ENCODE measurements at places on chromosomes 7 and 10.
A peak's percentile ranks its signal among the peaks of the same experiment; 100 is the strongest.

GRCh38 chr7:786472-787255, 45.6 kb upstream of the SUN1 start:
- DNase-seq, result peak; percentile 70

GRCh38 chr7:153588586-153588985, 463.6 kb upstream of the DPP6 start:
- DNase-seq, result no peak

DNA sequence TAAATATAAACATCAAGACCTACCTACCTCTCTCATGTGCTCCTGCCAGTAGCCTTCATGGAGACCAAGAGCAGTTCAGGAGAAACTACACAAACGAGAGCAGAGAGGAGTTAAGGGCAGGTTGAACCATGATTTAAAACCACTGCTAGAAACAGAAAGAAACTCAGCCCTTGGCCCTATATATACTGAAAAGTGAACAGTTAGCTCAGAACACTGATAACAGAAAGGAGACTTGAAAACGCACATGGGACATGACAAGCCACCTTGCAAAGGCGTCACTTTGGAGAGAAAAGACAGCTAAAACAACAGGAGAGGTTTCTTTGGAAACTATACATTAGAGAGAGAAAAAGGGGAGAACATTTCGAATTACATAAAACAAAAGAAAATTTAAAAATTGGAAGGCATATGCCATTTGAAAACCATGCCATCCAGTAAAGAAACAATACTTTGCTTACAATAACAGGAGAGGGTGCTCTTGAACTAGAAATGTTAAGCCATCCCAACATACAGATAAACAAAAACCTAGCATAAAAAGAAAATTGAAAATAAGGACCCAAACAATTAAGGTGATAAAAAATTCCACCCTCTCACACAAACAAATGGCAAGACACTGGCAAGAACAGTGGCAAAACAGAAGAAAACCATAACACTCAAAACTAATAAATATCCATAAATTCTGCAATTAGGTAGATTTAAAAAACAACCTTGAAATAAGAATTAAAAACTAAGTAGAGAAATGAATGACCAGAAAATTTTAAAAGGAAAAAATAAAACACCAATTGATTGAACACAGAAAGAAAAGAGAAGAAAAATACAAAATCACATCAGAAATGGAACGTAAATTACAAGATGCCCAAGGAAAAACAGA, 232.7 kb downstream of the IMMP2L start:
- DNase-seq, result no peak

DNA sequence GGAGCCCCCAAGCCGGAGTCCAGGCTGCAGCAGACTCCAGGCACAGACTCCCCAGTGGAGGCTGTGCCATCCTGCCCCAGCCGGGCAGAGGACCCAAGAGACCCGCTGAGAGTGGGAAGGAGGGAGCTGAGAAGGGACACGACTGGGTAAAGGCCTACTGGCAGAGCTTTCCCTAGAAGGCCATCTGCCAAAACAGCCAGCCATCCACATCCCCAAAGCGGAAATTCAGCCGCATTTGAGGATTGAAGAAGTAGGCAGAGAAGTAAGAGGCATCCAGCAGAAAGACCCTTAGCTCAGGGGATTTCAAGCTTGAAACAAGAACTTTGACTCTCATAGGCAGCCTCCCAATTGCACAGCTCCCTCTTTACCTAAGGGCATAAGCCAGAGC, 857 bp downstream of the CPXM2 start:
- DNase-seq, result no peak

- DNase-seq, result no peak
These were observed 44.1 kb upstream of the DMTF1 start for GRCh38 chr7:87107949-87108776.

DNA sequence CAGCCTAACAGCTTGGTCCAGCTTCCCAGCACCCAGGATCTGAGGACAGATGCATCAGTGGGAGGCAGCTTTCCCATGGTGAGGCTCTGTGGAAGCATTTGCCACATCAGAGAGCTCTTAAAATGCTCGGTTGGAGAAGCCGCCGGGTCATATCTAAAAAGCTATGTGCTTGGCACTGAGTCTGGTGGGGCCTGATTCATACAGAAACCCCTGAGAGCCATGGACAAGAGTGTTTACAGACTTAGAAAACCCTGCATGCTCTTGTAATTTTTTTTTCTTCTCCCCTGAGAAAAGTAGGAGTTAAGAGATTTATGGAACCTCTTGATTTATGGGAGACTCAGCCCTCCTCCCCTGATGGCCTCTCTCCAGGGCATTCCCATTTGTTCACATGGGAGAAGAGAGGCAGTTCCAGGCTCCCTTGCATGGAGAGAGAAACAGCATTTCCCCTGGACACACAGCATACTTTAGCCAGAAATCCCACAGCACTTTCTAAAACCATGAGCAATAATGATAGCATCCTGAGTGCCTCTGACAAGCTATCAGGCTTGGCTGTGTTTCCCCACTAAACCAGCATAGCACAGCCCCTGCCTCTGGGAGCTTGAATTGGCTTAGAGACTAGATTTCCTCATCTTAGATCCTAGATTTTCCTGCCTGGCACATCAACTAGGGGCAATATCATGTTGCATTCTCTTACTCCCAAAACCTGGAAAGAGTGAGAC, 322.1 kb upstream of the AUTS2 start:
- no peak for DNase-seq

DNA sequence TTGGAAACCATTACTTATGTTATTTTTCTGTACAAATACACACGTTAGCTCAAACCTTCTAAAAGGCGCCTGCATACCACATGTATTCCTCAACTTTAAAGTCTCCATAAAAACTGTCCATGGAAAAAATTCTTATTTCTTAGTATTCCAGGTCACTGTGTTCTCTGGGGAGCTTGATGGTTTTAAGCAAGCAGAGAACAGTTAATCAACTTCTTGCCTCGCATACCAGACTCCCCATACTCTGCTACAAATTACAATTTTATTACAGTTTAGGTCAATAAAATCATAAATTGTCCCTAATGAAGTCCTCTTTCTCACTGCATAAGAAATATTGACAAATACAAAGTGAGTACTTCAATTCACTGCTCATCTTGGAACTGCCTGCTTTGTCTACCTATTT, 77.0 kb upstream of the GPR22 start:
- no peak for DNase-seq

- DNase-seq, result no peak
These were observed 27.3 kb upstream of the ARHGAP22 start for GRCh38 chr10:48632166-48632565.

DNA sequence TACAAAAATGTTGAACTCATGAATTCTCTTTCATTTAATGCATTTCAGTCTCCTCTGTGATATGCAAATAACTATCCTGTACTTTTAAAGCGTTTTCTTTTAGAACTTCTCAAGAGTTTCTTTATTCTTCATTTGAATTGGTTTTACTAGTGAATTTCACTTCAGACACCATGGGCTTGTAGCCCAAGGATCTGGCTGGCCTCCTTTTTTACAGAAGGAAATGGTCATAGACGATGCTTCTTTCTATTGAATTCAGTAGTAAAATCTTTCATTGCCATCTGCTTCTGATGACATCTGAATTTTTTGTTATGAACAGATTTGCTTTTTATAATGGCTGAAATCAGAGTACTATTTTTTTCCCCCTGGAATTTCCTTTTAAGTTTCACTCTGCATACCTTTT, 135.2 kb upstream of the ETV1 start:
- no peak for DNase-seq

DNA sequence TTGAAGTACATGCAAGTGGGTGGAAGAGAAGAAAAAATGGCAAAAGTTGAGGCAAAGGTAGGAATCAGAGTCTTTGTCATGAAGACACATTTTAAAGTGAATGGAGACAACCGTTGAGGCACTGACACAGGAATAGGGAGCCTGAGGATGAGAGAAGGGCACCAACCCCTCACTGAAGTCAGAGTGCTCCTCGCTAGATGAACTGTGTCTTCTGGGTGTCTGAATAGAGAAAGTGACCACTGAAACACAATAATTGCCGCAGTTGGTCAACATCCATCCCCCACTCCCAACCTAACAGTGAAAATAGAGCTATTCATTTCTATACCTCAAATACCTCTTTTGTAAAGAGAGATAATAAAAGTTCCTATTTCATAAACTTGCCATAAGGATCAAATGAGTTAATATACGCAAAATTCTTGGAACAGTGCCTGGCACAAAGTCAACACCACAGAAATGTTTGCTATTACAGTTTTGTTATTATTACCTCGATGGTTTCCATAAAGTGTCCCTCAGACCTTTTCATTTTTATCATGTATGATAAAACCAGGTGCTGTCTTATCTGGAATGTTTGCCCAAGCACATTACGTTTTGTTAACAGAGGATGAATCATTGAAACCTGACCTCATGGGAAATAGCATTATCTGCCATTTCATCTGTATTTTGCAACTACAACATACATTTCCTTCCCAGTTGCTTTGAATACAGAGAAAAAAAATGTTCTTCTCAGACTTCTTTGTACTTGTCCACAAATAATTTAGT, 61.8 kb upstream of the SP4 start:
- DNase-seq, result no peak

- peak; percentile 10 for DNase-seq
These were observed 28.6 kb downstream of the PPP3CB start for GRCh38 chr10:73467206-73467605.

DNA sequence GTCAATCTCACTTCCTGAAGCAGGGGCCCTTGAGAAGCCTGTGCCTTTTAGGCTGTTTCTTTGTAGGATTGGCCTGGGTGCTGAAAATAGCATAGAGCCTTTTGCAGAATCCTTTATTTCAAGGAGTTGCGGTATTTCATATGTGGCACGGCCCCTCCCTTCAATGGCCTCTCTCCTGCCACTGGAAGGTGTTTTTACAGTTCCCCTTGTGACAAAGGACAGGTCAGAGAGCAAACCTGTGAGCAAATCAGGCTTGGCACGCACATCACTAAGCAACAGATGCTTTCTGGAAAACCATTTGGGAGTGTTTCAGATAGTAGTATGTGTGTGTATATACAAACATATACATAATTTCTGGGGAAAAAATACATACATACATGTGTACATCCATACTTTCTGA, 388.6 kb upstream of the C7orf33 start:
- DNase-seq, result no peak

DNA sequence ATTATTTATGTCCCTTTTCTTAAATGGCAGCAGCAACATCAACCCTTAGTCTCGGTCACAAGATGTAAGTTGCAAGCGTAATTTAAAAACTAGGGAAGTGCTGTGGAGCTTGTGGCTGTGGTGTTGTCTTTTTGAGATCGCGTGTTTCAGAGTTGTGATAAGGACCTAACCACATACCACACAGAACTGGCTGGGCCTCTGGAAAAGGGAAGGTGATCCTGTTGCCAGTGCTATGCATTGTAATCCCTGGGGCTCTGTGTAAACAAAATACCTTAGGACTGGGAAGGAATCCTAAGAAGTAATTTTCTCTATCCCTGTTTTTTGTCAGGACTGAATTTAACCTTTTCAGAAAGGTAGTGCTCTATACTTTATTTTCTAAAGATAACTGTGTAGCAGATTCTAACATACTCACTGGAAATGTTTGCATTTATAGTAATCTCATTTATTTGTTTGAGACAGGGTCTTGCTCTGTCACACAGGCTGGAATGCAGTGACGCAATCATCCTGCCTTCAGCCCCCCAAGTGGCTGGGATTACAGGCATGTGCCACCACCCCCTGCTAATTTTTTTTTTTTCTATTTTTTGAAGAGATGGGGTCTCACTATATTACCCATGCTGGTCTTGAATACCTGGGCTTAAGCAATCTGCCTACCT, 60.4 kb downstream of the INPP5F start:
- DNase-seq, result peak; percentile 5

- DNase-seq, result no peak
These were observed 19.7 kb downstream of the UBTD1 start for GRCh38 chr10:97518301-97519043.

GRCh38 chr7:128123291-128124037, 92.2 kb upstream of the LRRC4 start:
- DNase-seq, result no peak

DNA sequence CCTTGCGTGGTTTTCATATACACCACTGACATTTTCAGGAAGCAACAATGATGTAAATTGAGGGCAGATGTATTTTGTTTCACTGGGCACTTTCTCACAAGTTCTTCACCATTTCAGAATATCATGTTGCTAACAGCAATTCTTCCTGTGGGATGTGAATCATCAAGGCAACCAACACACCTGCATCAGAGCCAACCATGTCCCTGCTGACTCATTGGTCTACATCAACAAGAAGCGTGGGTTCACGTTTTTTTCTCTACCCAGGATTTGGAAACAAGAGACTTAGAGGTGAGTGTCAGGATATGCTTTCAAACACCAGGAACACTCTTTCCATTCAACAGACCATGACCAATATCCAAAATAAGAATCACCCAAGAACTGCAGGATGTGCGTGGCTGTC, 203.9 kb downstream of the TEX36 start:
- DNase-seq, result no peak

- no peak for DNase-seq
These were observed 11.2 kb downstream of the ANKMY2 start for GRCh38 chr7:16634271-16634738.

- no peak for DNase-seq
These were observed 3.8 kb downstream of the POLM start for GRCh38 chr7:44078521-44078920.

GRCh38 chr7:133609806-133610205, 356.9 kb downstream of the EXOC4 start:
- no peak for DNase-seq

DNA sequence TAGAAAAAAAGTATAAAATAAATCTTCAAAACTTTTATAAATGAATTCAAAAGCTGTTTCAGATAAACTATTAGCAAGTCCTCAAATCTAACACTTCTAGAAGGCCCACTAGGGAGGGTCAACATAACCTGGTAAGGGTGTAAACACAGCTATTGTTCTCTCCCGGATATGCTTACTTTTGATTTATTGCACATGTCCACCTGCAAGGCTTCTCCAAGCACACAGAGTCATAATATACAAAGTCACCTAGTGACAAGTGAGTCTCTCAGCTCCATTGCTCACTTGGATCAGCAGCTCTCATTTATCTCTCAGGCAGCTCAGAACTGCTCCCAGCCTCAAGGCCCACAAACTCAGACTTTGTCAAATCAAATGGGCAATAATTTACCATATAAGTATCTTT, 44.0 kb upstream of the COL1A2 start:
- DNase-seq, result no peak

- no peak for DNase-seq
These were observed 119.3 kb upstream of the ZNF746 start for GRCh38 chr7:149616898-149617297.

GRCh38 chr10:127374074-127374680, 174.9 kb upstream of the NPS start:
- no peak for DNase-seq
